NB4 (cell line): ENCODE measurements at places on chromosomes 1 and 21.

GRCh38 chr1:220616836-220617235 lies 73.3 kb upstream of the C1orf115 start:
- DNase-seq, result no peak

DNA sequence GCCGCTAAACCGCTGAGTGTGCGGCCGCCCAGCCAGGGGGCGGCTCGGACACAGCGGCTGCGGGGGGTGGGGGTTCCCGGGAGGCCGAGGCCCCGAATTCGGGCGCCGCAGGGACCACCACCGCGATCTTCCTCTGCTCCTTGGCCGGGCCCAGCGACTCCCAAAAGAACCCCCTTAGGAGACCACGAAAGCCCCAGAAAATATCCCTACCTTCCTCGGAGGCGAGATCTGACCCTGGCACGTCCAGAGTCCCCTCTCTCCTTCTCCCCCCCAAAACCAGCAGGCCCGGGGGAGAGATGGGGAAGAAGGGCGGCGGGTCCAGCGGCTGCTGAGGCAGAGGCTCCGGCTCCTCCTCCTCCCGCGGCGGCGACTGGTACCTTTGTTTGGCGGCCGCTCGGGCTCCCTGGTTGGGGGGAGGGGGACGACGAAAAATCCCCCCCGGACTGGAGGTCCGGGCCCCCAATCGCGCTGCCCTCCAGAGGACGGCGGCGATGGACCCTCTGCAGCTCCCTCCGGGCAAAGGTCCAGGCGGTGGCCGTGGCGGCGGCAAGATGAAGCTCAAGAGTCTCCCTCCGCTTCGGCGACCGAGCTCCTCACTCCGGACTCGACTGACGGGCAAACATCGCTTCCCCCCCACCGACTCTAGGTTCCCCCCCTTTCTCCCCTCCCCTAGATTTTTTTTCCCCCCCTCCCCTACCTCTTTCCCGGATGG lies at the start of gene ARID4B:
Gene ARID4B, minus strand, starts transcription at position 621 of the 712 bp plus-strand sequence. CDS start 1,260 bp downstream, outside the sequence.
- DNase-seq, result no peak

GRCh38 chr1:118272884-118273283 lies 87.9 kb upstream of the SPAG17 start:
- DNase-seq, result no peak

DNA sequence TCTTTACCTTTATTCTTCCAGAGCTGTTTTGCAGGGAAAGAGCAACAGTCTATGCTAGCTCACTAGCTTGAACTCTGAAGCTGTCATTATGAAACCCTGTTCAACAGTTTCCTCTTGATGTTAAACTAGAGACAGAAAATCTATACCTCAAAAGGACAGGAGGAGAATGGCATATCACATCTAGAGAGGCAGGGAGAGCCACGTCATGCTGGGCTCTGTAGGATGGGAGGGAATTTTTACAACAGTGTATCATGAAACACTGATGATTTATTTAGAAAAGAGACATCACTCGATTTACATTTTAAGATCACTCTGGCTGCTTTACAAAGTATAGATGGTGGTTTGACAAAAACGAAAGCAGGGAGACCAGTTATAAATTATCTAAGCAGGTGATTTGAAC lies 224.9 kb upstream of the COA6 start:
- DNase-seq, result no peak

DNA sequence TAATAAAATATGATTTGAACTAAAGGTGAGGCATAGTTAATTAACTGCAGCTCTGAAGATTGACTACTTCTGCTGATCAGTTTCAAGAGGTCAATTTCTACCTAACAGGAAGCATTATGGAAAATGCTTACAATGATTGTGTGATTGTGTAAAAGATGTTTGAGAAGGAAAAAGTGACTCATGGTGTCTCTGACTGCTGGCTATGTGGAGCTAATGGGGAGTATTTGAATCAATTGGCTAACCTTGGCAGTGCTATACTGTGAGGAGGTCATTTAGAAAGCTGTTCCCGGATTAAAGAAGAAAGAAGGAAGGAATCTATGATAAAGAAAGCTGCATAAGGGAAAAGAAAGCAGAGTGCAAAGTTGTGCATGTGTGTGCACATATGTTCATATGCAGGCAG lies 376.5 kb downstream of the ADGRL2 start:
- DNase-seq, result no peak

DNA sequence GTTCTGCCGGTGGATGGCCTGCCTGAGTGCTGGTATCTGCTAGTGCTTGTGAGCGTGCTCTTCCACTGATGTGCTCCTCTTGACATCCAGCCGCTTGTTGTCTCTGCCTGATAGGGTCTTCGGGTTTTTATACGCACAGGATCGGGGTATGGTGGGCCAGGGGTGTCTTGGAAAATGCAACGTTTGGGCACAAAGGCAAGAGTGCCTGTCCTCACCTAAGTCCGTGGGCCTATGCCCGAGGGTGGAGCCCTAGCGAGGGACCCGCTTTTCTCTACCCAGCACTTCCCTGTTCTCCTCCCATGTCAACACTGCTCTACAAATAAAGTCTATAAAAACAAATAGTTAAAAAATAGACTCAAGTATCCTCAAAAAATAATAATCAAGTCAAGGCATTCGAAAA lies 1007.8 kb downstream of the PLA2G4A start:
- no peak for DNase-seq

DNA sequence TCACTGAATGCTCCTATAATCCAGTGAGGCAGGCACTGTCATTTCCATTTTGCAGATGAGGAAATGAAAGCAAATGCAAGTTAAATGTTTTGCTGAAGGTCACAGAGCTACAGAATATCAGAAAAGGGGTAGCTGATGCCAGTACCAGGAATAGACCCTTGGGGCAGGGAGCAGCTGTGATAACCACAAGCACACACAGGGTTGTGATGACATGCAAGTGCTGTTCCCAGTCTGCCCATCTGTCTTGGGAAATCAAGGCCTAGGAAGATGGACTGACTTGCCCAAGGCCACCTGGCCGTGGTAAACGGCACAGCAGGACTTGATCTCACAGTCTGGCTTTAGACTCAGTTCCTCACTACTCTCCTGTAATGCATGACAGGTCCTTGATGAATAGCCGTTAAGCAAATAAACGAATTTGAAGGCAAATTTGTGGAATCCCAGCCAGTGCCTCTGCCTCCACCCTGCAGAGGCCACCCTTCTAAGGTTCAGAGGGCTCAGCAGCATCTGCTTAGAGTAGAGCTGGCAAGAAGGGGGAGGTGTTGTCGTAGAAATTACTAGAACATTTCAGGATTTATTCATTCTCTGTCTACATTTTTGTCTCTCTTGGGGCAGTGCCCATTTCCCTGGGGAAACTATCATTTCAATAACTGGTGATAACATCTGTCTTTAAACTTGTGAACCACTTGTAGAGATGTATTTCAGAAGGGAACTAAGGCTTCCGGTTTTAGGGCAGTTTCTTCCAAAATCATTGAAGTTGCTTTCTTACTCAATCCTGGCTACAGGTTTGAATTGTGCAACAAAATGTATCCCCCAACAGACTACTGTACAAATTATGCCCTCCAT lies 53.2 kb upstream of the MRPS6 start:
- DNase-seq, result peak; percentile 89

DNA sequence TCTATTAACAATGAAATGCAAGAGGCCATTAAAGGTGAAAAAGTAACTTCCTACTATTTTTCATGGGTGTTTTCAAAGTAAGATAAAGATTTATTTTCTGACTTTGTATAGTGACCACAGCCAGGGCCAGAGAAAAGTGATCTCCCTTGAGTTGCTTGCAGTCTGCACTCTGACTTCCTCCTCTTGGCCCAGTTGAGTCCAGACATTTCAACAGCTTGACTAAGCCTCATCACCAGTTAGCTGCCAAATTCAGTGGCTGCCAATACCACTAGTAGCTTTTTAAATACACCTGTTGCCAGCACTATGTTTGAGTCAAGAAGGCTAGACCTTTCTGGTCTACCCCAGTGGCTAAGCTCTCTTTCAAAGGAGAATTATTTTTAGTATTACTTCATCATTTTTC lies 3.7 kb upstream of the NEK7 start:
- DNase-seq, result peak; percentile 20

DNA sequence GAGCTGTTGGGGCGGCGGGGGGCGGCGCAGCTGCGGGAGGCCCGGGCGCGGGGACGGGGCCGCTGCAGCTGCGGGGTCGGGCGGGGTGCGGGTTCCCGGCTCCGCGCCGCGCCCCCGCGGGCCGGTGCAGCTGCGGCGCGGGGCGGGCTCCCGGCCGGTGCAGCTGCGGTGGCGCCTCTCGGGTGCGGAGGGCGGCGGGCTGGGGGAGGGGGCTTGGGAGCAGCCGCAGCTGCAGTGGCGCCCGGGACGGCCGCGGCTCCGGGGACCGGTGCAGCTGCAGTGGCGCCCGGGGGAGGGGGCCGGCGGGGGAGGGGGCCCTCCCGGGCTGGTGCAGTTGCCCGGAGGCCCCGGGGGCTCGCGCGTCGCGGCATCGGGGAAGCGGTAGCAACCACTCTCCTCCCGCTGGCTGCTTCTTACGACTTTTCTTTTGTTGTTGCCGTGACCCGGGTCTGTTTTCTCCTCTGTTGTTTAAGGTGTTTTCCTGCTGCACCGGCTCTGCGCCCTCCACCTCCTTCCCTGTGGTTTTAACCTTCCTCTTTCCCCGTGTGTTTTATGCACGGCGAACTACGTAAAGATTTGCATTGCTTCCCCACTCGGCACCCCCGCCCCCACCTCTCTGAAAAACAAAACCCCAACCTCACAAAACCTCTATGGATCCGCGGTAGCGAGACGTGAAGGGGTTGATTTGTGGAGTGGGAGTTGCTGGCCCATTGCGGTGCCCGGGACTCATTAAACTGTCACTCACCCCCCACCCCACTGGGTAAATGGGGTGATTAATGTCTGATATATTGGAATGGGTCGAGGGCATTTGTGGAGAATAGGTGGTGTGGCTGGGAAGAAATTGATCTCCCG lies 1.7 kb upstream of the ZBTB18 start:
- DNase-seq, result peak; percentile 58

DNA sequence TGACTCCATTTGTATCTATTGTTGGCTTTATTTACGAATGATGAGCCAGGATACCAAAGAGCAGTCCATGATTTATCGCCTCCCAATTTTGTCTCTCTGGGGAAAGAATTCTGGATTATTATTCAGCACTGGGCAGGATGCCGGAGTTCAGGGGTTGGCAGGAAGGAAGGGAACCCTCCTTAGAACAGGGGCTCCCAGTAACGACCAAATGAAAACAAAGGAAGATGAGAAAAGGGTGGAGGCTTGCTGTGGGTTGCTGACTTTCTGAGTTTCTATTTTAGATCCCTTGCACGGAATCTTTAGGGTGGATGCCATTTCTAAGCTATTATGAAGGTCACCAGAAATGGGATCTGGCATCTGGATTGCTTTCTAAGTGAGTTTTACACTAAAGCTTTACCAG lies 231.2 kb upstream of the LYPLAL1 start:
- no peak for DNase-seq

- DNase-seq, result peak; percentile 76
These were observed 30.6 kb upstream of the CTPS1 start for GRCh38 chr1:40948741-40949443.

GRCh38 chr1:9027307-9027706 lies 1.1 kb upstream of the SLC2A7 start:
- no peak for DNase-seq

GRCh38 chr1:8815582-8816151 lies 1.8 kb downstream of the RERE start:
- no peak for DNase-seq

DNA sequence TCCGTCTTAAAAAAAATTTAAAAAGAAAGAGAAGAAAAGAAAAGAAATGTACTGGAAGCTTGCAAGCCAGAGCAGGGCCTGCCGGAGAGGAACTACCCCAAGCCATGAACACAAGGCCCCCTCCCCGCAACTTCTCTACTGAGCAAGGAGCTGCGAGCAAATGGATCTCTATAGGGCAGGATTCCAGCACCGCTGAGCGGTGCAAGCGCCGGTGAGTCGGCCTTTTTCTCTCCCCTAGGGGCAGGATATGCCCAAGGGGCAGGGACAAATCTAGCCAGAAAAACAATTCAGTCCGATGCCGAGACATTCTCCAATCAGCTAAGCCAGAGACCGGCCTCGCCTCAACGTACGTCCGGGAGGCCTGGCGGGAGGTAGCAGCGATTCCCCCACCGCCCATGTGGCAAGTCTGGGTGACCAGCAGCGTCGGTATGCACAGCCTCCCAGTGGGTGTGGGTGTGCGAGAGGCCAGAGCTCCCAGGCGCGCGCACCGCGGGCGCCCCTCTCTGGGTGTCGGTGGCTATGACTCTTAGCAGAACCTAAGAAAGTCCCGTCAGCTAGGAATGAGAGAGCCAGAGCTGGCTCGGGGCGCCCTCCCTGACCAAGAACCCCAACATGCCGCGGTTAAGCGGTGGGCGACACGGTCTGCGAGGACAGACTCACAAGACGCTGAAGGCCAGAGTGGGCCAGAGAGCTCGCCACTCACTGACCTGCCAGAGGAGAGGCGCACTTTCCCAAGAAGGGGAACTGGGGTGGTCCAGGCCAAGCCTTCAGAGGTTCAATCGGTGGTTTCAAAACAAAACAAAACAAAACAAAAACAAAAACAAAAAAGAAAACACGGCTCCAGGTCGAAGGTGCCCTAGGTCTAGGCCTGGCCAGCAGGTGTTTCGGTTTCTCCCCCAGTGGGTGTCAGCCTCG lies 1.9 kb downstream of the CSMD2 start:
- peak; percentile 43 for DNase-seq

GRCh38 chr1:217553949-217554509 lies 76.9 kb downstream of the GPATCH2 start:
- no peak for DNase-seq

- DNase-seq, result peak; percentile 45
These were observed 436.6 kb downstream of the MRPL39 start for GRCh38 chr21:25170681-25171080.

DNA sequence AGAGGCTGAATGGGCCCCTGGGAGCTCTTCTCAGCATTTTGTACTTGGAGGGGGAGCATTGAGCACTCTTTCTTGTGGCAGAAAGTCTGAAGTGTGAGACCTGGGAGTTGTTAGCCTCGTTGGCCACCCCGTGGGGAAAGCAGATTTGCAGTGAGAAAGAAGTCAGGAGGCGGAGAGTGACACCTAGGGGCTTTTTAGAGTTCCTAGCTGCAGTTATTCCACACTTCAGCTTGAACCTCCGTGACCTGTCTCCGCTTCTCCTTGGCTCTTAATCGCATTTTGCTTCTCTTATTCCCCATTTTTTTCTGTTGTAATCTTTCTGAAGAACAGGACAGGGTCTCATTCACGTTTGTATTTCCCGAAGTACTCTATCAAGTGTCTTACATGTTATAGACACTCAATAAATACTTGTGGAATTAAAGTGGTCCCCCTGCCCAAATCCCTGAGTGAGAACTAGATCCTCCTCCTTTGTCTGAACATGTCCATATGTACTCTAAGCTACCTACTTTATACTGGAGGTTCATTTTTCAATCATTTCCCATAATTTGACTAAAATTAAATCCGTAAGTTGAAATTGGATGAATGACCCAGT lies 14.5 kb upstream of the C1orf141 start:
- DNase-seq, result peak; percentile 76

- no peak for DNase-seq
These were observed 22.7 kb upstream of the DNAJC28 start for GRCh38 chr21:33514229-33514628.
